K562 (cell line): ENCODE measurements at places on chromosomes 7 and 10.

GRCh38 chr7:30162622-30163124 is 27.9 kb downstream of the MTURN start:
- no peak for DNase-seq

DNA sequence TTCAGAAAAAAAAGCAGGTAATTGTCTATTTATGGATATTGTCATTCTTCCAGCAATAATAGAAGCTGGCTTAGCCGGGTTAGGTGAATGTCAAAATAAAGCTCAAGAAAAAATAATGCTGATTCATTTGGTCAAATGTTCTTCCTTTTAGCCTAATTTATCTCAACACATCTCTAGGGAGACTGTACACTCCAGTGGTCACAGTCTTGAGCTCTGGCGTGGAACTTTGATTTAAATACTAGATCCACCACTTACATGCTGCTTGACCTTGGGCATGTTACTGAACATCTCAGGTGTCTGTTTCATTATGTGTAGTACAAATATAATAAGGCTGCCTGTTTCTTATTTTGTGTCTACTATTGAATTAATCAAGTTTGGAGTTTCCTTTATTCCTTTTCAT is 22.0 kb downstream of the PRTFDC1 start:
- DNase-seq: no peak

DNA sequence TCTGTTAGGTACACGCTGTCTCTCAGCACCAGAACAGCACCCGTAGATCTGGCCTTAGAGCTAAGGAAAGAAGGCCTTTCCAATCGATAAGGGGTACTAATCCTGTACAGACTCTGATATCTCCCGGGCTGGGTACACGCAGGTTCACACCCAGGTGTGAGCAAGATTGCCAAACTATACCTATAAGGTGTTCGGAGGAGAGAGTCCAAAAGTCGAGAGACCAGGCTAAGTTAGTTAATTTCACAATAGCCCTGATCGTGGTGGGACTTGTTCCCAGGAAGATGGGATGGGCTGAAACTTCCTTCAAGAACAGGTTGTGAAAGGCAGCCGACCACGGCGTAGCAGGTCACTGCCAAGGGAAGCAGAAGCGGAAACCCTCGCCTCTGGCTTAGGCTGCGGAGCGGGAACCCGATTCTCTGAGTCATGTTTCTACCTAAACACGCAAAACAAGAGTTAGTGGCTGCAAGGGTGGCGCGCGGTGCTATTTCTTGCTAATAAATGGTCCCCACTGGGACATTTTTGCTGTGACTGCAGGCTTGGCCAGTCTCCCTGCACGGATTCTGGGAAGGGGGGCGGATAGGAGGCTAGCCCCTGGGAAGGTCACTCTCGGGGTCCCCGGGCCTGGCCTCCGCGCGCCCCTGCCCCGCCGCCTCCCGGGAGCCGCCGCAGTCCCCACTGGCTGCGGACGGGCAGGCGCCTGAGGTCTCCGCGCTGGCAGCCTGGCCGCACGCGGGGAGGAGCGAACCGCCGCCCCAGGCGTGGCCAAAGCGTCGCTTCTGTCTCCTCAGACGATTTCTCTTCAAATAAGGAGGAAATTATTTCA is 75.4 kb upstream of the PDSS1 start:
- no peak for DNase-seq

- DNase-seq: no peak
Observed at GRCh38 chr10:86371116-86371515, 4.5 kb upstream of the GRID1 start.

GRCh38 chr10:92691591-92692079 is 1.9 kb downstream of the HHEX start:
- DNase-seq: peak; percentile 24

- no peak for DNase-seq
Observed at GRCh38 chr7:38452681-38453108, 178.5 kb downstream of the AMPH start.

GRCh38 chr10:6563731-6564130 is 16.3 kb downstream of the PRKCQ start:
- no peak for DNase-seq

GRCh38 chr7:158094046-158094445 is 493.6 kb downstream of the PTPRN2 start:
- no peak for DNase-seq

DNA sequence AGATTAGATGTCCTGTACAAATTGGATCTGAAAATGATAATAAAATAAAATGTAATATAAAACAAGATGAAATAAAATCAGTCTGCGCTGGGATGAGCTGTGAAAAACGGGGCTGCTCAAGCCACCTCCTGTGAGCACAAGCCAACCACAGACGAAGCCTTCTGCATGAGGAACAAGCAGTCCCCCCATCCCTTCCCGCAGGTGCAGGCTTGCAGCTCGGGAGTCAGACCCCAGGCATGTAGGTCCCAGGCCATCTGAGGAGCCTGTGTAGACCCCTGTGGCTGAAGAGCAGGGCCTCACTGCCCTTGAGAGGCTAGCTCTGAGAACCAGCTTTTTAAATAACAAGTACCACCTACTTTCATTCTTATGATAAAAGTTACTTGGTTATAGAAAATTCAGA is 123.4 kb downstream of the TNS3 start:
- no peak for DNase-seq

DNA sequence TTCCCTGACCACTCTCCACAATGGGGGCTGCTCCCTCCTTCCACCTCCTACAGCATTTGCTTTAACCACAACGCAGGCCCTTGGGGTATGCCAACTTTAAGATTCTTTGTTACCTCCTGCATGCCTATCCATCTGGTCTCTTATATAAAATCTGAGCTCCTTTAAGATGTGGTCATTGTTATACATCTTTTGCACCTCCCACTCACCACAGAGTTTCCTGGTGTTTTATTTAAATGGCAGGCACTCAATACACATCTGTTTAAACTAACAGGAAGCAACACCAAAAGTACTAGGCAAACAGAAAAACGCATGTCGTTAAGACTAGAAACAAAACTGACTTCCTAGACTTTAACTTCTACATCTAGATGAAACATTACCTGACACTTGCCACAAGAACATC is 36.3 kb downstream of the SLC25A13 start:
- DNase-seq: no peak

GRCh38 chr7:75667938-75668337 is 70.8 kb downstream of the HIP1 start:
- DNase-seq: no peak

GRCh38 chr7:538764-539685 is 19.4 kb upstream of the PDGFA start:
- DNase-seq: no peak

- no peak for DNase-seq
Observed at GRCh38 chr10:131706476-131706875, 194.3 kb upstream of the PPP2R2D start.

DNA sequence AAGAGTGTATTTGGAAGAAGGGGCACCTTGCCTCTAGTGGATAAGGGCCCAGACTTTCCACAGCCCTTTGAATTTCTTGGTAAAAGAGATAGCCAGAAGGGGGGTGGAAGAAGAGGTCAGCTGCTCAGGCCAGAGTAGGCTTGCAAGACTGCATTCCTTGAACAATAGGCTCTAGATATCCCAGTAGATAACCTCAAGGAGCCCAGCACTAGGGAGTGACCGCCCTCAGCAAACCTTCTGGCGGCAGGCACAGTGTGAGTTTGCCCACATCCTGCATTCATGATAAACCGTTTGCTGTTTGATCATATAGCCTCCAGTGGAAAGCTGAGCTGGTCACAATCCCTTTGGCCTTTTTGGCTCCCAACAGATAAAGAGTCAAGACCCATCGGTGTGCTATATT is 70.5 kb downstream of the NPY start:
- DNase-seq: no peak

GRCh38 chr10:61941202-61941681 is 39.7 kb downstream of the ARID5B start:
- no peak for DNase-seq

DNA sequence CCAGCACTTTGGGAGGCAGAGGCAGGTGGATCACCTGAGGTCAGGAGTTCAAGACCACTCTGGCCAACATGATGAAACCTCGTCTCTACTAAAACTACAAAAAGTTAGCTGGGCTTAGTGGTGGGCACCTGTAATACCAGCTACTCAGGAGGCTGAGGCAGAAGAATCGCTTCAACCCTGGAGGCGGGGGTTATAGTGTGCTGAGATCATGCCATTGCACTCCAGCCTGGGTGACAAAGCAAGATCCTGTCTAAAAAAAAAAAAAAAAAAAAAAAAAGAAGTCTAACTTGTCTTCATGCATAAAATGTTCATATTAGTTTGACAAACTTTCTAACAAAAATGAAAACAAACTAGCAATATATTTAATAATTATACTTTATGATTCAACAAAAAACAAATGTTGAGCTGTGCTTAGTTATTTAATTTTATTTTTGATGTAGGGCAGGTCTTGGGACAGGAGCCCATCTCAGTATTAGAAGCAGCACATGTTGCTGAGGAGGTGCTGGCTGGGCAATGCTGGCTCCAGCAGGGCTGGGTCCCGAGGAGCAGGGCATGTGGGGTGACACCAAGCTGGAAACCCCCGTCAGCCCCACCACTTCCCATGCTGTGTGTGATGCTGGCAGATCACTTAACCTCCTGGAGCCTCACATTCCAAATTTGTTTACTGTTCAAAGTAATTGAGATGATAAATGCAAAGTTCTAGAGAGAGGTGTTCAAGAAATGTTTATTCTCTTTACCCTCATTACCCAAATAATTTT is 335.3 kb upstream of the KLF6 start:
- no peak for DNase-seq

DNA sequence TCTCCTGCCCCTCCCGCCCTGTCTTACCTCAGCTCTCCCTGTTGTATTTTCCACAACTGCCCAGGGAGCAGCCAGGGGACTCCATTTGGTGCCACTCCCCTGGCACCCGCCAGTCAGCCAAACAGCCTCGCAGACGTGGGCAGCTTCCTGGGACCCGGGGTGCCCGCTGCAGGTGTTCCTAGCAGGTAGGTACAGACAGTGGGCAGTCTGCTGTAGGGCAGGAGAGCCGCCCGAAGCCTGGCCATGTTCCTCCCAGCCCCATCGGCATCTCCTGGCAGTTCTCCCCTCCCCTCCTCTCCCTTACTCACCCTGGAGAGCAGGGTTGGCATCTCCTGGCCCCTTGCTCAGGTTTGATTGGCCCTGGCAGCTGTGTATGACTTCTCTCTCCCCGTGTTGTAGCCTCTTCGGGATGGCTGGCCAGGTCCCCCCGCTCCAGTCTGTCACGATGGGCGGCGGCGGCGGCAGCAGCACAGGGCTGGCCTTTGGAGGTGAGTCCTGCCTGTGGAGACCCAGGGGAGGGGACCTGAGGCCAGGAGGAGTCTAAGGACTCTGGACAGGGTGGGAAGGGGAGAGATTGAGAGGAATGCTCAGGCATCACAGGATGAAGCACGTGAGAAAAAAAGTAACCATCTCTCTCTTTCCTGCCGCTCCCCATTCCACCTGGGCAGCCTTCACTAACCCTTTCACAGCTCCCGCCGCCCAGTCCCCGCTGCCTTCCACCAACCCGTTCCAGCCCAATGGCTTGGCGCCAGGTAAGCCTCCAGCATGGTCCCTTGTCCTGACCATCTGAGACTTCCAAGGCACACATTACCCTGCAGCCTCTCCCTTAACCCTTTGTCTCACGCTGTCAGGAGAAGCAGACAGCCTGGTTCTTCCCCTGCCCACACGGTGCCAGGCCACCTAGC is 11.3 kb downstream of the SAP25 start:
- DNase-seq: no peak

DNA sequence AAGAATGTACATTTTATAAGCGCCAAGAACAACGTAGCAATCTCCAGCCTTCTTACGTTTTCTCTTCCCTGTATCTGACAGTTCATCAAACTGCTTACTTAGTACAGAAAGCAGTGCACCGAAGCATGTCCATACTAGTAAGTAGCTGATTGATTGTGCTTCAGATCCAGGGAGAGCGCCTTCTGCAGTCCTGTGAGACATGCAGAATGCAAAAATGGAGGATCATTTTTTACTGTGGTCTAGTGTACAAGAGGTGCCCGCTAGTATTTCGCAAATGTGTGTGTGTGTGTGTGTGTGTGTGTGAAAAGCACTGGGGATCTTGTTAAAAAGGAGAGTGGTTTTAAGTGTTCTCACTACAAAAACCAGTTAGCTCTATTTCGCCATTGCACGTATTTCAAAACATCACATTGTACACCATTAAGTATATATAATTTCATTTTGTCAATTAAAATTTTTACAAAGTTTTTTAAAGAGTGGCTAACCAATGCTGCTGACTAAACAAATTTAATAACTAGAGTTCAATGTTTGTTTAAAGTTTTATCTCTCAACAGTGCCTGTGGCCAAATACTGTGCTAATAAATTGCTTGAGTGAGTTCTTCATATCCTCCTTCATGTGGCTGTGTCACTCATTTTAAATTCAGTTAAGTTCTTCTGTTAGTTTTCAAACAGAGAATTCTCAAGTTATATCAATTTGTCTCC is 99.6 kb downstream of the ZMYND11 start:
- DNase-seq: no peak

GRCh38 chr7:6571160-6571779 is 6.0 kb upstream of the ZDHHC4 start:
- DNase-seq: no peak

DNA sequence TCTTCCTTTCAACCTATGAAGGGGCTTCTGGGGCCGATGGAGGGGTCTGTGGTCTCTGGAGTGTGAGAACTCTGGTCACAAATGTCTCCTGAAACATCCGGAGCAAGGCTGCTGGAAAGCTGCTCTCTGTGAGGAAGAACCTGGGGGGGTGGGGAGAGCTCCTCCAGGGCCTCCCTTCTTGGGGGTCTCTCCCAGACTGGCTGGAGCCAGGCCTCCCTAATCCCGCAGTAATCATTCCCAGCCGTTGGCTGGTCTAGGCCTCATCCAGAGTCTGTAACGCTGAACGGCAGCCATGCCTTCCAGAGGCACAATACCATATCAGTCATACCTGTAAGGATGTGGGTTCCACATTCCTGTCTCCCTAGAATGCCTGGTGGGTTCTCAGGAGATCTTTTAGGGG is 4.4 kb upstream of the LZTS2 start:
- no peak for DNase-seq

- DNase-seq: peak; percentile 81
Observed at GRCh38 chr7:104943502-104944343, 70.3 kb upstream of the KMT2E start.

- no peak for DNase-seq
Observed at GRCh38 chr7:21911341-21911875, 34.3 kb downstream of the CDCA7L start.

DNA sequence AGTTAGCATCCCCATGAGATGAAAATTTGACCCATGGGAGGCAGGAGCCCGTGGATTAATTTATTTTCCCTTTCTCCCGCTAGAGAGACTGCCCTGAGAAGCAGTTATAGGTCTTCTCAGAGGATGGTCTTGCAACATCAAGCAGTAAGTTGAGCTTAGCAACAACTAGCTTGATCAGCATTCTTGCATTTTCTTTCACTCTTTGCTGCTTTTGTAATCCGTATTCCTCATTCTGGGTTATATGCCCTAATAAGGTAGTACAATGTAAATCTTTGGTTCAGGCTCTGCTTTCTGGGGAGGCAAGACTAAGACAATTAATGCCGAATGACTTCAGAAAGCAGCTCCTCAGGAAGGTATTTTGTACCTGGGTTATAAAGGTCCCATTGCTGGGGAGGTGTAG is 146.8 kb downstream of the FZD1 start:
- no peak for DNase-seq

- DNase-seq: no peak
Observed at GRCh38 chr10:20481054-20481453, 416.1 kb downstream of the NEBL start.

- no peak for DNase-seq
Observed at GRCh38 chr10:4038000-4038399, 253.0 kb upstream of the KLF6 start.
